Activated naive CD8-positive, alpha-beta T cell treated with anti-CD3 and anti-CD28 coated beads, Interleukin-2, amount 50 U/mL, for 16 hours (primary cell): ENCODE measurements at places on chromosomes 3 and 15.

- no peak for DNase-seq
Observed at GRCh38 chr15:83108266-83109219, 1.1 kb downstream of the TM6SF1 start.

DNA sequence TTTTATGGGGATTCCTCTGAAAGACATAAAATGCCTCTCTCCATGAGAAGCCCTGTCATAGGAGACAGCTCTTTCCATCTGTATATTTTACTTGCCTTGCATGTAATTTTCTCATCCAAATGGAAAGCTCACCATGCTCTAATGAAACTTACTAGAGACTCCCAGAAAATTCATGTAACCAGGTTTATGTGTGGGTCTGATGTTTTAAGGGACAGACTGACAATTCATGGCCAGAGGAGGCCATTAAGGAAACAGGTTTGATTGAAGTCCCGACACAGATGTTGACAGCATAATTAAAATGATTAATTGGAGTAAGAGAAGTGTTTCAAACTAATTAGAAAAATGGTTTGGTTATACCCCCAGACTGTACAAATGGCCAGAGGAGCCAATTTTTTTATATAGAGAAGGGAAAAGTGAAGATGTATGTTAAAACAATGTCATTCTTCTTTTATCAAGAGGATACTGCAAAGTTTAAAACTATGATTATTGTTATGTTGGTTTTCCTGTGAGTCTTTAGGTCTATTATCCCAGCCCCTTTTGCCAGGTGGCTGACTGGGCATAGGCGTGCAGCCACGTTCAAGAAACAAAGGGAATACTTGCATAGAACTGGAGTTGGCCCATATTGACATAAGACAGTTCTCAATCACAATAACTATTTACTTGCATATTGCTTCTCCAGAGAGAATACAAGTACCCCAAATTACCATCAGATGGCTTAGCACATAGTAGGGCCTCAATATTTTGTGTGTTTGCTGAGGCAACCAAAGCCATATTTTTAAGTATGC is 64.8 kb downstream of the RBMS3 start:
- no peak for DNase-seq

DNA sequence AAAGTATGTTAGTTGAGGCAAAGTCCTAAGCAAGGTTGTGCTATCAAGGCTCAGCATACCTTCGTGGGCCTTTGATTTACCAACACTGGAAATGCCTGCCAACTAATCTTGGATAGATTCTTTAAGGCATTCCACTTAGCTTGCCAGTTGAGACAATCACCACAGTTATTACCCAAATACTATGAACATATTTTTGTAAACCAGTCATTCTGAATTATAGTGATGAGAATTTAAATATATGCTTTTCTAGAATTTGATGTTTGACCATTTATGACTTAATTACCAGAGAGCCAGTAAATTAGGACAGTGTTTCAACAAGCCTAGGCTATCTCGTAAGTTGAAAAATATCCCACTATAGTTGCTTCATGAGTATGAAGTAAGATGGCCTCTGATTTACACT is 15.5 kb downstream of the TRIM59 start:
- no peak for DNase-seq

DNA sequence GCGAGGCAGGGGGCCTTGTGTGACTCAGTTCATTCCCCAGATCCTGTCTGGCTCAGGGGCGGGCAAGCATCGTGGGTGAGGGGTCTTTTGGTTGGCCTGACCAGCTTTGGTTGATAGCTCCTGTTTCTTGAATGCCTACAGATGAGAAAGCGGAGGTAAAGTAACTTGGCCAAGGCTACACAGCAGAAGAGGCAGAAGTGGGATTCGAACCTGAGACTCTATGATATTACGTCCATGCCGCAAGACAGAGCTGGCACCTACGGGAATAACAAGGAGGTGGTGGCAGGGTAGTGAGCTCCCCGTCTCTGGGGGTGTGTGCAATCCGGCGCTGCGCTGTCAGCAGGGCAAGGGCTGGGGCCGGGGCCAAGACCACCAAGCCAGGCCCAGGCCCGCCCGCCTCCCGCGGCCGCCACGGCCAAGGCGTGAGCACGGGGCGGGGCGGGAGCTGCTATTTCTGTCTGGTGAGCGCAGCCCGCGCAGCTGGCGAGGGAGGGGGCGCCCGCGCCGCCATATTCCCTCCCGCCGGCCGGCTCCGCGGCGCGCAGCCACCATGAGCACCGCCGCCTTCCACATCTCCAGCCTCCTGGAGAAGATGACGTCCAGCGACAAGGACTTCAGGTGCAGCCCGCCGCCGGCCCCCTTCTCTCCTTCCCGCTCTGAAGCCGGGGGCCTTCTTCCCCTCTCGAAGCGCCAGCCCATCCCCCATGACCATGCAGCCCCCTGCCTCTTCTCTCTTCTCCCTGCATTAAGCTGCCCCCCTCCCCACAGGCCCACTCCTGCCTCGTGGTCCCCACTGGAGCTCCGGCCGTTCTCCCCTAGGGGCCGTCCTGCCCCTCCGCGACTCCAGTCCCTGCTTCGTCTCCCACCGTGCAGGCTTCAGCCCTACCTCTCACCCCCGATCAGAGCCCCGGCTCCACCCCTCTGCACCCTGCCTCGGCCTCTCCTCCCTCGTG is at the start of gene CAND2:
Gene CAND2 (plus strand): TSS at position 510 of the 953 bp plus-strand sequence. CDS start 41 bp downstream, at position 551.
- no peak for DNase-seq

GRCh38 chr3:170868577-170869238 is 1.3 kb downstream of the RPL22L1 start:
- DNase-seq = no peak

DNA sequence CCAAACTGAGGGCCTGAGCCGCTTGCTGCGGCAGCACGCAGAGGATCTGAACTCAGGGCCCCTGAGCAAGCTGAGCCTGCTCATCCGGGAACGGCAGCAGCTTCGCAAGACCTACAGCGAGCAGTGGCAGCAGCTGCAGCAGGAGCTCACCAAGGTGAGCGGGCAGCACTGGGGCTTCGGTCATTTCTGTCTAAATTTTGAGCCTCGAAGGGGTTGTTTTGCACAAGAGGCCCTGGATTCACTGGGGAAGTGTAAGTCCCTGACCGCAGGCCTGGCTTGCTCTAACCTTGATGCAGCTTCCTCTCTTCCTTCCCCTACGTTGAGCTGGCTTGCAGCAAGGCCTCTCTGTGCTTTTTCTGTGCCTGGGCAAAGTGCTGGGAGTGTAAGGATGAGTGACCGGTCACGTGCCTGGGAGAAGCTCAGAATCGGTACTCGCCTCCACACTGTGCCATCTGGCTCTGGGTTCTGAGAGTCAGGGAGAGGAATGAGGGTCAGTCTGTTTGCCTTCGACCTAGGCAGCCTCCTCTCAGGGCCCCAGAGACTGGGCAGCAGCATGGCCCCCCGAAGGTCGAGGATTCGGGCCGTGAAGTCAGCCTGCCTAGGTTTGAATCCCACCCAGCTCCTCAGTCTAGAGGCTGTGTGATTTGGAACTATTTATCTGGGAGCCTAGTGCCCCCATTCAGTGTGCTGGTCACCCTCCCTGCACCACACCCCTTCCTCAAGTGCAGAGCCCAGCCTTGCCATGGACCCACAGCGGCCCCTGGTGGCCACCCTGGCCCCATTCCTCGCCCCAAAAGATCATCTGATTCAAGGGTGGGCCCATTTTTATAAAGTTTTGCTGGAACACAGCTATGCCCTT is 1.4 kb downstream of the FES start:
- peak; percentile 52 for DNase-seq

GRCh38 chr3:132721479-132722164 is 587 bp downstream of the NPHP3 start:
- DNase-seq = no peak

DNA sequence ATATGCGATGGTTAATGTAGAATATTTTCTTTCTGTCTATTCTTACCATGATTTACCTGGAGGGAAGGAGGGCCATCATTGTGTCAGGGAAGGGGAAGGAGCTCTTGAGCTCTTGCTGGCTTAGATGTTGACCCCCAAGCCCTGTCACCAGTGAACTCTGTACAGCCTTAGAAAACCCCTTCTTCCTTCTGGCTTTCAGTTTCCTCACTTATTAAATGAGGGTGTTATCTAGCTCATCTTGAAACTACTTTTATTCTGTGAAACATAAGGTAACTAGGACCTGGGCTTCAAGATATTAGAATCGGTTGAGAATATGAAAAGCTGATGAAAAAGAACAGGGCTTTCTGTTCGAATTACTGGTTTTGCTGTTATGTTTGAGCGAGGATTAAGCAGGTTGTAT is 25.1 kb upstream of the UTS2B start:
- DNase-seq = no peak

GRCh38 chr15:98658831-98659699 is 10.7 kb downstream of the IGF1R start:
- no peak for DNase-seq

DNA sequence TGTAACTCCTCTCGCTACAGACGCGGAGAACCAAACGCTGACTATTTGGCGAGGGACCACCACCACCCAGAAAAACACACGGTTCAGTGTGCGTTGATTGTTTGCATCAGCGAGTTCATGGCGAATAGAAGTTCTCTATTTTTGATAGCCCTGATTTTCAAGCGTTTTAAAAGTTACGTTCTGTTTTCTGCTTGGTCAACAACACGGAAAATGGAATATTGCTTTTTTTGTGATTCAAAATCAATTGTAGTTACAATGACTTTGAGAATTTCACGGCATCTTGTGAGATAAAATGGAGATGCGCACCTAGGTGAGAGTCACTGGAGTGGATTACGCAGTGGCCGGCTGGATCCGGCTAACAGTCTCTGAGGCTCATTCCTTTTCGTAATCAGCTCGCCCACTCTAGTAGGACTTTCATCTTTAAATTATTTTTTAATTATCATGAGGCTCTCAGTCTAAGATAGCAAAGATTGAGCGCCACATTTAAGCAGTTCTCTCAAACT is 54.8 kb downstream of the CCDC54 start:
- DNase-seq = no peak

- no peak for DNase-seq
Observed at GRCh38 chr3:65939801-65940246, 98.9 kb downstream of the MAGI1 start.

GRCh38 chr3:58022490-58022889 is 14.3 kb downstream of the FLNB start:
- DNase-seq = no peak
